WERI-Rb-1 (cell line): ENCODE measurements at places on chromosomes 6 and 20.

- no peak for DNase-seq
These were observed at the start of gene KIF25 for GRCh38 chr6:167997642-167998041. Gene KIF25 (plus strand): TSS chr6:167997671. CDS start chr6:168029586, 31,915 bp downstream.

GRCh38 chr20:14451458-14451857 lies 114.0 kb upstream of the FLRT3 start:
- no peak for DNase-seq

- peak; percentile 40 for DNase-seq
These were observed 30.5 kb upstream of the HLA-G start for GRCh38 chr6:29797135-29797534.

DNA sequence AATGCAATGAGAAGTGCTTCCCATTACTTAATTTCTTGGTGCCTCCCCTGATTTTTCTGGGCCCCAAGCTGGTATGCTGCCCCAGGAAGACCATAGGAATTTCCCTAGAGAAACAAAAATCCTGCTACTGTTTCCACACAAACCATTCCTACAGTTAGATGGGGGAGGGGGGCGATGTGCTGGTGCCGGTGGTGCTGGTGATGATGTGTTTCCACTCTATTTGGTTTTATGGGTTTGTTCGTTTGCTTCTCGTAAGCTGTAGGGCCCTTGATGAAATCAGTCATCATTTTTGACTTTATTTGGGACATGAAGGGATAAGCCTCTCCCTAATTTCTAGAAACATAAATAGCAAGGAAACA lies 105.1 kb downstream of the MKKS start:
- DNase-seq, result no peak

GRCh38 chr20:57166568-57167291 lies 99.7 kb downstream of the BMP7 start:
- DNase-seq, result no peak

- DNase-seq, result peak; percentile 63
These were observed 92.5 kb downstream of the CD83 start for GRCh38 chr6:14210077-14210476.

DNA sequence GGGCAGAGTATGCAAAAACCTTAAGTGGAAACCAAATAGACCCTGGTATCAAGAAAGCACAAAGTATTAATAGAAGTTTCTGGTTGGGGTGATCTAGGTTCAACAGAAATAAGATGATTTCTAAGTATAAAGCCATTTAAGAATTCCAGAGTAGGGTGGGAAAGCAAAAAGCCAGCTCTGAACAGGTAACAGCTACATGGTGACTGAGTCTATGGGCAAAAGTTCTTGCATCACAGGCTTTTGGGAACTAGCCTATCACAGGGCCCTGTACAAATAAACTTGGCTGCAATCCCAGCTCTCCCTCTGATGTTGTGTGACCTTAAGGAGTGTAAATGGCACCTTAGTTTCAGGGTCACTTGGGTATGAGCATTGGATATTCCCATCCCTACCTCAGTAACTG lies 5.5 kb downstream of the TCF19 start:
- DNase-seq, result no peak

DNA sequence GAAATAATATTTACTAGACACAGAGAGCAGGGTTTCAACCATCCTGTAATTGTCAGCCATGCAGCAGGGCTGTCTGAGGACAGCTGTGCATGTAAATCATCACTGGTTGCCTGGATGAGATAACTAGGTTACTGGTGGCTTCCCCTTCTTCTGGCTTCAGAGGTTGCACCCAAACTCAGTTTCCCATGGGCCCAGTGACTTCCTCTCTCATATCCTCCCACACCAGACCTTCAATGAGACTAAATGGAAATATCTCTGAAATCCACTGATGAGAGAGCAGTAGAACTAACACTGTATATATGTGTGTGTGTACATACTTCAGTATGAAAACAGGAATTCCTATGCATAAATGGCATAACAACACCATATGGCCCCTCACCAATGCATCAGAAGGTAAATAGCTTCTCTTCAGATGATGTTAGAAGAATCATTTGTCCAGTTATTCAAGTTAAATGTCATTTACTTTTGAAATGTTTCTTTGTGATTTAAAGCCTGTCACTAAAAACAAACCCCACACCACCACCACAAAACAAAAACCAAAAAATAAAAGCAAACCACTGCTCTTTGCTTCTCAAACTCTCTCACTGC lies 51.0 kb upstream of the IL20RA start:
- no peak for DNase-seq

DNA sequence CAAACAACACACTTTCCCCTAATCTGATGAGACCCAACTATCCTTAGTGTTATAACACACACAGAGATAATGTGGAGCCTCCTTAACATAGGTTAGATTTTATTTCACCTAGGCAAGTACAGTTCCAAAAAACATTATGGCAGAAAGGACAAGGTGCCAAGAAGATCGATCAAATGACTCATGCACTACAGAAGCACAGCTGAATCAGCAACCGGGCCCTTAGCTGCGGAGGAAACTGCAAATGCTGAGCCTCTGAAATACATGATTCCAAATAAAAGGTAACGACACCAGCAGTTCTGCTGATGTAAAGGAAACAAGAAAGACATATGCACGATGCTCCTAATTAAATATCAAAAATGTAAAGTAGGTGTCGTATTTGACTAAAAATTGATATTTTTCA lies 19.9 kb upstream of the MUC21 start:
- DNase-seq, result no peak

DNA sequence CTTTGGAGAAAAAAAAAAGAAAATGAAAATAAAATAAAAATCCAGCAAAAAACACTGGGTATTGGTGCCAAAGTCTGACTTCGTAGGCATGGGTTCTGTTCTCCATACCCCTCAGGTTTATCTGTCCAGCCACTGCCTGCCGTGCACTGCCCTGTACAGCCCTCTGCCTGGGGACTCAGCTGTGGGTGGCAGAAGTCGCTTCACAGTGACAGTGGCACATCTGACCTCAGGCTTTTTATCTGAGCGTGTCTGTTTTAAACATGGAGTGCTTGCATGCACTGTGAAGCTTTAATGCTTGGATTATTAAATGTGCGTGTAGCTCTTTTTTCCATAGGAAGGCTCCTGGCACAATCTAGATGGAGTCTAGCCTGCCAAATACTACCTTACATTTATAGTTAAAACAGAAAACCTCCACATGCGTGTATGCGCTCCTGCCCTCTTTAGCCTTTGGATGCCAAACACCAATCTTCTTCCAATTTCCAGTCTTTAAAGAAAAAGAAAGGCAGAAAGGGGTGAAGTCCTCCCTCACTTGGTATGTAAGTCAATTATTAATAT lies 375.5 kb downstream of the UTRN start:
- DNase-seq, result no peak

GRCh38 chr6:133369773-133370272 lies 128.7 kb downstream of the EYA4 start:
- no peak for DNase-seq

GRCh38 chr6:3205913-3206312 lies 21.5 kb downstream of the TUBB2B start:
- DNase-seq, result no peak

DNA sequence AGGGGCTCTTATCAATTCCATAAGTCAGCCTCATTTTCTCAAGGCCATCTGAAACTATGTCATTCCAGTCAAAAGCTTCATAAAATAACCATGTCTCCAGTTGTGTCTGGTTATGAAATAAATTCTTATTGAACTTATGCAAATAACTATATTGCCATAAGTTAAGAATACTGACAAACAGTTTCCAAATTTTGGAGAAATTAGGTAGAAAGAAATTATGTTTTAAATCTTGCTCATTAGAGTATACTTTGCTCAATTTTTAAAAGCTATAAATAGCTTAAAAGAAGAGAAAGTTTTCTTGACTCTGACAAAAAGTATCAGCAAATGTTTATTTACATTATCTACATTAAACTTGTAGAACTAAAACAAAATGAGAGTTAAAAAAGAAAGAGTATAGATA lies 63.0 kb upstream of the MRAP2 start:
- no peak for DNase-seq

GRCh38 chr6:43256670-43257366 lies 13.5 kb downstream of the TTBK1 start:
- DNase-seq, result no peak

GRCh38 chr20:51335329-51335841 lies 207.1 kb downstream of the NFATC2 start:
- DNase-seq, result no peak

- DNase-seq, result no peak
These were observed 24.5 kb downstream of the PXDC1 start for GRCh38 chr6:3727036-3727435.

- no peak for DNase-seq
These were observed 397 bp downstream of the WDR27 start for GRCh38 chr6:169701311-169701953.

DNA sequence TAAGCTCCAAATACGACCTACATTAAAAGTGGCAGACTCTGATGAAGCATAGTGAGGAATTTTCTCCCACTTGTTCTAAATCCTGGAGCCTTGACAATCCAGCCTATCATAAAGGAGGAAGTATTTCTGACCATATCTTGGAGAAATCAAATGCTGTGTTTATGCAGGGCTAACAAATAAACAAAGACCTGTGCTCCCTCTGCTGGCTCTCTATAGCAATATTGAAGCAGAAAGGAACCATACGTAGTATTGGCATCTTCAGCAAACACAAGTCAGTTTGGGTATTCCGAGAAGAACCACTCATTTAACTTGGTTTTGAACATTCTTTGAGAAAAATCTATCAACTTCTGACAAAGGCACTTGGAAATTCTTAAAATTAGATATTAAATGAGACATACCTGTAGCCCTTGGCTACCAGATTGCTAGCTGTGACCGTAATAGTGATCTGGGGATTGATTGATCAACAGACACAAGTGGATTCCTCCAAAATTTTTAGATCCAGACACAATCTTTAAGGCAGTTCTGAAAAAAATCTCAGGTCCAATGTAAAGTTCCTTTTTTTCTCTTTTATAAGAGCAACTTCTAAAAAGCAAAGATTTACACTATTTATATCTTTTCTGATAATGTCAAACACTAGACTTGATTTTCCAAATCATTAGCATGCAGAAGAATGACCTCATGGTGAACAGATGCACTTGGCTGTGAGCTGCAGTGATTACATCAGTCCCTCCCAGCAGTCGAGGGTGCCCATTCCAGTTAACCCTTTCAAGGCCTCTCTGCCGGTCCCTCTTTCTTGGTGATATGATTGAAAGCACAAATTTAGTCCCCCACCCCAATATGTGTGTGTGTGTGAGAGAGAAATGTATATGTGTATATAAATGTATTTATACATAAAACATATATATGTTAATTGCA lies 40.2 kb downstream of the INSM1 start:
- peak; percentile 74 for DNase-seq

DNA sequence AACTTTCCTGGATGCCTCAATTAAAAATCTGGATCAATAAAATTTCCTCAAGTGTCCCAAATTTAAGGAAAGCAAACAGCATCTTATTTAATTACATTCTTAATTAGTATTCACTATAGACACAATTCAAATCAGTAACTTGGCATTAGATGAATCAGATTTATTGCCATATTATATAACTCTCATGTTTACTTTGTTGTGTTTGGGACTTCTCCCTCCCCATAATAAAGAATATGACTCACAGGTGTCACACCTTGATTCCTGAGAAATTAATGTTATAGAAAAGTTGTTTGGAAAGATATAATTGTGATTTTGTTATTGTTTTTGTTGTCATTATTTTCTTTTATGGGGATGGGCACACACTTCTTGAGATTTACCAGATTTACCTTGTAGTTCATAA lies 18.4 kb downstream of the EYA4 start:
- DNase-seq, result no peak

- DNase-seq, result no peak
These were observed 156.3 kb downstream of the KIF6 start for GRCh38 chr6:39568896-39569295.

DNA sequence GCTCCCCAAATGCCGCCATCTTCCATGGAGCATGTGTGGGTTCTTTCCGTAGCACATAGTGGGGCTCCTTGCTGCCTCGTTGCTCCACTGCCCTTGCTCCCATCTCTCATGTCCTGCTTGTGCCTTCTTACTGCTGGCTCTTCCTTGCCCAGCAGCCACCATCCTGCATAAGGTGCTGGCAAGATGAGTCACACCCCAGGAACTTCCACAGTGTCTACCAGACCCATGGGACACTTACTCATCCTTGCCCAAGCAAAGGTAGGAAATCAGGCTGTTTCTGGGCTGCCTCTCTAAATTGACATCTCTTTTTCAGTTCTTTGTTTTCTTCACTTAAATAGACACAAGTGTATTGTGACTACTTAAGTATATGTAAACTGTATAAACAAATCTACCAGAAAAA lies 39.4 kb upstream of the RGS17 start:
- no peak for DNase-seq

DNA sequence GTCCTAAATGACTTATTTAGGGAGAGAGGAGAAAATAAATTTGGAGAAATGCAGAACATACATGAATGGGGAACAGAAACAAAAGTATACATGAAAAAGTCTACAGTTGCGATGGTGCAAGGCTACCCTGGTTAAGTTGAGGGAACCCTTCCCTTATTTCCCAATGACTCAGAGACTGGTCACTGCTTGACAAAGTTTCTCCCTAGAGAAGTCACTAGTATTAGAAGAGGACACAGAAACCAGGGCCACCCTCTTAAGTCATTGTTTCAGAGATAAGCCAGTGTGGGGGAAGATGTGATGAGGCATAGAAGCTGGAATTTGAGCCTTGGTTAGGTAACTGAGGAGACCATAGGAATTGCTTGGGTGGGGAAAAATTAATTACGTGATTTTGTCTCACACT lies 24.4 kb upstream of the EDN1 start:
- no peak for DNase-seq

DNA sequence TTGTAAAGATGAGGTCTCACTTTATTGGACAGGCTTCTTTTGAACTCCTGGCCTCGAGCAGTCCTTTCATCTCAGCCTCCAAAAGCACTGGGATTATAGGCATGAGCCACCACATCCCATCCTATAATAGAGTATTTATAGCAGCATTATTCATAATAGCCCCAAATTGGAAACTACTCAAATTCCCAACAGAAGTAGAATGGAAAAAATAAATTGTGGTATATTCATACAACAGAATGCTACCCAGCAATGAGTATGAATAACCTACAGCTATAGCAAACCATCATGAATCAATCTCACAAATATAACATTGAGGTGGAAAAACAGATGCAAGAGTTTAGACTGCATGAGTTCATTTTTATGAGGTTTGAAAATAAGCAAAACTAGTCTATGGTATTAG lies 84.8 kb upstream of the BTBD3 start:
- DNase-seq, result no peak

GRCh38 chr6:142874676-142875075 lies 70.3 kb downstream of the HIVEP2 start:
- no peak for DNase-seq

DNA sequence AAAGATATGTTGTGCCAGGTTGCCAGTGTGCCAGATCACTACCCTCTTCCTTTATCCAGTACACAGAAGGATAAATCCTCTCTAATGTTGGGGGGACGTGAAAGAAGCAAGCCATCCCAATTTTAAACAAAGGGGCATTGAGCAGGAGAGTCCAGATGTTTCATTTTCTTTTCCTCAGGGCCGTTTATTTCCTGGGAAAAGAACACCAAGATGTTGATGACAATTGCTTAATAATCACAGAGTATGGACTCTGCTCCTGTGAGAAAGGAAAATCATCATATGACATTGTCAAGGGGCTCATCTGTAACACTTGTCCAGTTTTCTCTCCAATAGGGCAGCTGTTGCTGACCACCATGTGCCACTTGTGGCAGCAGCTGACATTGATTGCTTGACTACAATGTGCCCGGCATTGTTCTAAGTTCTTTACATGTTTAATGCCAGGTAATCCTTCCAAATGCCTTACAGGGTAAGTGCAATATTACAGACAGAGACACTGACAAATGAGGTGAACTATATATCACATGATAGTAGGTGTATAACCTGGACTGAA lies 161.4 kb downstream of the CD109 start:
- DNase-seq, result no peak
